ENCODE measurements at places on chromosomes 3 and 15.

- DNase-seq = no peak
Observed at GRCh38 chr3:151863611-151864010, 9.8 kb upstream of the SUCNR1 start.

DNA sequence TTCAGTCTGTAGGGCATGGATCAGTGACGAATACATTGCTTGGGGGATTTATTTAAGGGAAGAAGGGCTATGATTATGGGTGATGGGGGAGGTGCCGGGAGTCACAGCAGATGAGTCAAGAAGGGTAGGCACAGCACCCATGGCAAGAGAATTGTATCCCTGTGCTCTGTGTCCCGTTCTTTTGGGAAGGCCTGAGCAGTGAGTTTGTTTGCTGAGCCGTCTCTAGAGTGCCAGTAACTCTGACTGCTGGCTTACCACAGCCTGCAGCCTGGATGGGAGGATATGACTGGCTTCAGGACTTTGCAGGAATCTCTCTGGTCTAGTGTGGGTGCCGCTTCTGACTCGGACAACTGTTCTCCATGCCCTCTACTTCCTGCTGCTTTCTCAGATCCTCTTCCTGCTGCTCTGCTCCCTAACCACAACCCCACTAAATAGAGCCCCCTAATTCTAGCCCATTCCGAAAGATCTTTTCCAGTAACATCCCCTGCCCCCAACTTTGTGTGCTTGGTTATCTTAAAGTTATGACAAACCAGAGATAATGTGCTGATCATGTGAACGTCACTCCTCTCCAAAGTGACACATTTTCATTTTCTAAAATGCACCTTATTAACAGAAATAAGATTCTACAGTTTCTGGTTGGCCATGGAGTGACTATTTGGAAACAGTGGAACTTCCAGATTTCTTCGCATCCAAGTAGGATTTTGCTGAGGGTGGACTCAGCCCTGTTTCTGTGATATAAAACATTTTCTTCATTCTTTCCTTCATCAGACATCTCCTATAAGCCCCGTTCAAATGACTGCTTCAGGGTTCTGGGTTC, 239.0 kb downstream of the SLCO3A1 start:
- DNase-seq = no peak

DNA sequence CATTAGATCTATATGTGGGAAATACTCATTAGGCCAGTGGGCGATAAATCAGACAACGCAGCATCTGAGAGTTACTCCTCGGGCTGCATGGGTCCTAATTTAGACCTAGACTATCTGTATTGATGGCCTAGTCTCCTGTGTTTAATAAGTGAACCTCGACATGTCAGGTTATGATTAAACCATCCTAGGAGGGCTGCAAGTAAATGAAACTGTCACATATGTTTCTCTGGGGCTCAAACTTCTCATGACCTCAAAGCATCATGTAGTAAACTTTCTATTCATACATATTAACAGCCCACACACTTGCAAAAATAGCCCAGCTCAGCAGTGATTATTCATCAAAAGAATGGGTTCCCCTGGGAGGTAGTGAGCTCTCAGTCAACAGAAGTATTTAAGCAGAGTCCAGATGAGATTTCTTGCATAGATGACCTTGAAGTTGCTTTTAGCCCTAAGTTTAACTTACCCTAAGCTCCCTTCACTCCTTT, 51.6 kb downstream of the RAB11A start:
- DNase-seq = peak; percentile 74

DNA sequence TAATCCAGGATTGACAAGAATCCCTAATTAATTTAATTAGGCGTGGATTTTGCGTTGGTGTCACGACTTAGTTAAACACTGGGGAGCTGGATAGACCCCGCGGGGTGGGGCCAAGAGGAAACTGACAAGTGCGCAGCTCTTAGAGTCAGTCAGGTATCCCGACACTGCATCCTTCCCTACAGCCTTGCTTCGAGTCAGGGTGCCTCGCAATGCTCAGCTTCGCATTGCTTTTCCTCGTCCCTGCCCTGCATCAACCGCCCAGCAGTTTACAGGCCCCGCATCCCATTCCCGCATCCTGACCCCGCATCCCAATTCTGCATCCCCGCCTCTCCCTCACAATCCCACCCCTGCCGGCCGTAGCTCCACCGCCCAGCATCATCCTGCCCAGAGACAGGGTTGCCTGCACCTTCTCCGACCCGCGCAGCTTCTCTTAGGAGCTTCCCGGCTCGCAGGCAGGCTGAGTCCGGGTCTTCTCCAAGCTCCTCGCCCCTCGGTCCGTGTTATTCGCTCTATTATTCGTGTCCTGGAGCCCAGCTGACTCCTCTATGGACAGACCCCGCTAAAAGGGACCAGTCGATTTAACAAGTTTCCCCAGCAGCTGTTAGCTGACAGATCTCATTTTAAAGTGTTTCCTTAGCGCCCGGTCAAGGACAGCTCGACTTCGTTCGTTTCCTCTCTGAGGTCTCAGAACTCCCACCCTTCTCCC, 699 bp upstream of the SHOX2 start:
- DNase-seq = peak; percentile 38

- no peak for DNase-seq
Observed at GRCh38 chr15:92817339-92817886, 82.7 kb upstream of the CHD2 start.

DNA sequence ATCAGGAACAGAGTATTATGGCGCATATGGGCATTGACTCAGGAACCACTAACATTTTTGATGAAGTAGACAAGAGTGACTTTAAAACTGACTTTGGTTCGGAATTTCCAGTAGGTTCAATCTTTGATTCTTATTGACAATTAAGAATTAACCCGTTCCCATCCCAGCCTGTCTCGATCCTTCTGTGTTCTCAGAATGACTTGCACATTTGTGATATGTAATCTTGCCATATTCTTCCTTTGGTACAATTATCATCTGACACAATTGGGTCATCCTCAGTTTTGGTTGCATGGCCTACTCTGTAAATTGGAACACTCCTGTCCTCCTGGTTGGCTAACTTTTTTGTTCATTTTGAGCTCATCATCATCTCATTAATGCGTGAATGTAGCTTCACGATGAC, 10.5 kb downstream of the GPR171 start:
- DNase-seq = no peak

Data from GM10248 (cell line).